Lower leg skin (tissue), 4 donors: ENCODE measurements at places on chromosomes 12 and 14. TPM values are rescaled to one million over a fixed set of nuclear protein-coding genes. Genes with fewer than 3 reads are reported as not detected.

The ACYP1 gene
- 23.8 TPM for total RNA-seq

The NOP9 gene
- total RNA-seq = 20.4 TPM

The CCDC60 gene
- total RNA-seq = not detected

The KRT85 gene
- total RNA-seq = 8.3 TPM

The GRIN2B gene
- total RNA-seq = 0.03 TPM

The HAL gene
- total RNA-seq = 132 TPM
